T-cell (primary cell): ENCODE measurements at places on chromosomes 3 and 15.

DNA sequence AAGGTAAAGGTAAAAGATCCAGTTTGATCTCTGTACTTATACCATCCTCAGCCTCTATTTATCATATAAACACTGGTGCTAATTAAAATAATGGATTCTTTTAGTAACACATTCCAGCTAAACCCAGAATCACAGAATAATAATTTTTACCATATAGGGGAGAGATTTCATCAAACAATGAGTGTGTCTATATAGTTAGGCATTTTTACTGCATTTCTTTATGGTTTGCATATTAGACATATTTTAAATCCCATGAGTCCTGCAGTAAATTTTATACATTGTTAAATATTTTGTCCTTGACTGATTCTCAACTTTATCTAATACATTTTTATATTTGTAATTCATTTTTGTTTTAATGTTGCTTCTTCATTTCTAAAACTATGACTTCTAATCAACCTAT lies 323.7 kb upstream of the AGTR1 start:
- DNase-seq, result no peak
- no peaks in the 10 kb centered on the region for H3K4me1 ChIP-seq
- no peak overlapping the region for H3K4me3 ChIP-seq
- H3K27me3 ChIP-seq, result no peaks in the 10 kb centered on the region
- H3K27ac ChIP-seq, result no peak overlapping the region

DNA sequence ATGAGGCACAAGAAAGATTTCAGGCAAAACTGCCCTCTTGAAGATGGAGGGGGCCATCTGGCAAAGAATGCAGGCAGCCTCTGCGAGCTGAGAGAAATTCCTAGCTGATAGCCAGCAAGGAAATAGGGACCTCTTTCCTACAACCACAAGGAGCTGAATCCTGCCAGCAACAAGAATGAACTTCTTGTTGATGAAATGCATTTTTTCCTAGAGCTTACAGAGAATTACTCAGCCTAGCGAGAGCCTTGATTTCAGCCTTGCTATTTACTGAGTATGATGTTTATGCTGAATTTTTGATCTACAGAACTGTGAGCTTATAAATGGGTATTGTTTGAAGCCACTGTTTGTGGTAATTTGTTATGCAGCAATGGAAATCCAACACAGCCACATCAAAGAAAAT lies 148.5 kb upstream of the NAALADL2 start:
- H3K36me3 ChIP-seq, result no peaks in the 10 kb centered on the region
- H3K4me3 ChIP-seq, result no peak overlapping the region
- no peaks in the 10 kb centered on the region for H3K27me3 ChIP-seq
- DNase-seq, result no peak
- H3K27ac ChIP-seq, result no peak overlapping the region

GRCh38 chr3:45986303-45986982 lies 9.2 kb downstream of the FYCO1 start:
- peaks cover 51% of the 10 kb centered on the region for H3K4me1 ChIP-seq
- H3K27ac ChIP-seq, result peak overlapping the region; percentile 11

GRCh38 chr15:38477637-38478036 lies 23.7 kb downstream of the FAM98B start:
- no peaks in the 10 kb centered on the region for H3K27me3 ChIP-seq
- no peak overlapping the region for H3K4me3 ChIP-seq
- peaks cover 39% of the 10 kb centered on the region for H3K36me3 ChIP-seq
- peaks cover 8% of the 10 kb centered on the region for H3K4me1 ChIP-seq
- DNase-seq, result no peak

GRCh38 chr15:31523655-31524049 lies 197.0 kb downstream of the KLF13 start:
- peaks cover 35% of the 10 kb centered on the region for H3K27me3 ChIP-seq
- no peak overlapping the region for H3K4me3 ChIP-seq
- no peaks in the 10 kb centered on the region for H3K4me1 ChIP-seq
- H3K27ac ChIP-seq, result no peak overlapping the region
- no peak for DNase-seq

GRCh38 chr3:43497422-43497821 lies 124.4 kb downstream of the ANO10 start:
- H3K4me3 ChIP-seq, result no peak overlapping the region
- H3K4me1 ChIP-seq, result peaks cover 25% of the 10 kb centered on the region
- DNase-seq, result no peak

DNA sequence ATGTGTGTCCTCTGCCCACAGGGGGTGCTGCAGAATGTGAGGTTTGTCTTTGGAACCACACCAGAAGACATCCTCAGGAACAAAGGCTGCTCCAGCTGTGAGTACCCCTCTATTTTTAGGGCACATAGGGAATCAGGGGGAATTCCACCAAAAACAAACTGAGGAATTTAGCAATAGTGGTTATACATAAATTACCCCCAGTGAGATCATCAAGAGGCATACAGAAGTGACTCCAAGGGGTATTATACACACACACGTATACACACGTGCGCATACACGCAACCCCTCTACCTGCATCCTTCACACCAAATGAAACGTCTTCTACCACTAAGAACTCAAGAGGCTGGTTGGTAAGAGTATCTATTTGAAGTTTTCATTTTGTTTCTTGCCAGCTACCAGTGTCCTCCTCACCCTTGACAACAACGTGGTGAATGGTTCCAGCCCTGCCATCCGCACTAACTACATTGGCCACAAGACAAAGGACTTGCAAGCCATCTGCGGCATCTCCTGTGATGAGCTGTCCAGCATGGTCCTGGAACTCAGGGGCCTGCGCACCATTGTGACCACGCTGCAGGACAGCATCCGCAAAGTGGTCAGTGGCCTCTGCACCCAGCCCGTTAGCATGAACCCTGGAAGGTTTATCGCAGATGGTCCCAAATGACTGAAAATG lies 2.9 kb downstream of the THBS1 start:
- no peak overlapping the region for H3K4me3 ChIP-seq
- DNase-seq, result no peak
- no peaks in the 10 kb centered on the region for H3K36me3 ChIP-seq
- peaks cover 30% of the 10 kb centered on the region for H3K27me3 ChIP-seq

GRCh38 chr3:99504258-99504657 lies 134.1 kb upstream of the COL8A1 start:
- DNase-seq, result no peak
- H3K36me3 ChIP-seq, result no peaks in the 10 kb centered on the region
- H3K4me1 ChIP-seq, result no peaks in the 10 kb centered on the region
- H3K27ac ChIP-seq, result no peak overlapping the region

- no peaks in the 10 kb centered on the region for H3K4me1 ChIP-seq
- no peak overlapping the region for H3K27ac ChIP-seq
- no peaks in the 10 kb centered on the region for H3K36me3 ChIP-seq
- no peaks in the 10 kb centered on the region for H3K27me3 ChIP-seq
These were observed 9.8 kb downstream of the DZIP1L start for GRCh38 chr3:138105598-138105997.

- DNase-seq, result no peak
- H3K4me1 ChIP-seq, result no peaks in the 10 kb centered on the region
- H3K27me3 ChIP-seq, result no peaks in the 10 kb centered on the region
- H3K4me3 ChIP-seq, result no peak overlapping the region
- H3K36me3 ChIP-seq, result no peaks in the 10 kb centered on the region
These were observed 519.8 kb upstream of the GOLIM4 start for GRCh38 chr3:168615493-168616020.

GRCh38 chr3:106619-107018 lies 89.9 kb upstream of the CHL1 start:
- no peaks in the 10 kb centered on the region for H3K36me3 ChIP-seq
- no peak overlapping the region for H3K27ac ChIP-seq
- no peak for DNase-seq
- no peaks in the 10 kb centered on the region for H3K27me3 ChIP-seq

DNA sequence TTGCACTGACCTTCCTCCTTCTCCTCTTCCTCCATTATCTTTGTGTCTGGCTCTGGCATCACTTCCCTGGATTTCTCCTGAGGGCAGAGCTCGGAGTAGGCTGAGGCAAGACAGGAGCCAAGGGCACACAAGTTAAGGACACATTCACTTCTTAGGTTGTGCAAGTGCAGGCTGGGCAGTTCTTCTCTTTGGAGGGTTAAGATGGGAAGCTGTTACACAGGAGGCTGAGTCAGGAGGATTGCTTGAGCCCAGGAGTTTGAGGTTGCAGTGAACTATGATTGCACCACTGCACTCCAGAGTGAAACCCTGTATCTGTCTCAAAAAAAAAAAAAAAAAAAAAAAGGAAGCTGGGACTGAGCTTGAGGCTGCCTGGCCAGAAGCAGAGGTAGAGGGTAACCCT lies 176.2 kb upstream of the ANKRD28 start:
- no peak for DNase-seq
- H3K4me3 ChIP-seq, result no peak overlapping the region
- no peaks in the 10 kb centered on the region for H3K36me3 ChIP-seq
- peaks cover 11% of the 10 kb centered on the region for H3K27me3 ChIP-seq
- H3K27ac ChIP-seq, result no peak overlapping the region
- no peaks in the 10 kb centered on the region for H3K4me1 ChIP-seq

DNA sequence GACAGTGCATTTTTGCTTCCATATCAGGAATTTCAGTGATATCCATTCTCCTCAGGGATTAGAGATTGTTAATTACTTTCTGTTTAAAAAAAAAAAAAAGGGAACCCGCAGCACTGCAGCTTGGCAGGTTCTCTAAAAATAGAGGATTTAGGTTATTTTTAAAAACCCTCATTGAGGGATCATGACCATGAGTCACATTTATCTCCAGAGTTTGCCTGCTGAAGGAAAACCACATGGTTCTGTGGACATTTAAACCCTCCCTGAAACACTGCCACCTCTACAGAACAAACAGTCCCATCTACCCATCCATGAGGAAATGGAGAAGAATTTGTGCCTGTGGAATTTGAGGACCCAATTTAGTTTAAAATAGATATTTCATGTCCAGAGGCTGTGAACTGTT lies 66.2 kb upstream of the UBE2E1 start:
- H3K4me3 ChIP-seq, result no peak overlapping the region
- H3K4me1 ChIP-seq, result no peaks in the 10 kb centered on the region

- no peak overlapping the region for H3K27ac ChIP-seq
- DNase-seq, result no peak
- no peaks in the 10 kb centered on the region for H3K27me3 ChIP-seq
These were observed 339.1 kb downstream of the TIGIT start for GRCh38 chr3:114632757-114633424.

- no peak overlapping the region for H3K27ac ChIP-seq
- no peaks in the 10 kb centered on the region for H3K27me3 ChIP-seq
- peaks cover 4% of the 10 kb centered on the region for H3K36me3 ChIP-seq
- no peak for DNase-seq
These were observed 25.7 kb downstream of the ECT2 start for GRCh38 chr3:172776049-172776717.

GRCh38 chr15:39114690-39115378 lies 466.0 kb upstream of the THBS1 start:
- DNase-seq, result no peak
- no peak overlapping the region for H3K4me3 ChIP-seq

GRCh38 chr3:184378651-184379357 lies 797 bp upstream of the THPO start:
- no peak overlapping the region for H3K27ac ChIP-seq
- no peak for DNase-seq
